ENCODE measurements at places on chromosomes 3 and 15. TPM values are rescaled to one million over a fixed set of nuclear protein-coding genes. Genes with fewer than 3 reads are reported as not detected.
A peak's percentile ranks its signal among the peaks of the same experiment; 100 is the strongest.

The WDR82 gene
- 68.7 TPM for total RNA-seq

GRCh38 chr3:187334904-187335303 is 33.3 kb upstream of the RTP4 start:
- H3K36me3 ChIP-seq = no peaks in the 10 kb centered on the region
- no peak overlapping the region for H3K4me3 ChIP-seq
- no peak overlapping the region for H3K27ac ChIP-seq
- no peak for DNase-seq
- H3K4me1 ChIP-seq = no peaks in the 10 kb centered on the region
- H3K27me3 ChIP-seq = no peaks in the 10 kb centered on the region

The GOLGA8Q gene
- total RNA-seq = not detected

DNA sequence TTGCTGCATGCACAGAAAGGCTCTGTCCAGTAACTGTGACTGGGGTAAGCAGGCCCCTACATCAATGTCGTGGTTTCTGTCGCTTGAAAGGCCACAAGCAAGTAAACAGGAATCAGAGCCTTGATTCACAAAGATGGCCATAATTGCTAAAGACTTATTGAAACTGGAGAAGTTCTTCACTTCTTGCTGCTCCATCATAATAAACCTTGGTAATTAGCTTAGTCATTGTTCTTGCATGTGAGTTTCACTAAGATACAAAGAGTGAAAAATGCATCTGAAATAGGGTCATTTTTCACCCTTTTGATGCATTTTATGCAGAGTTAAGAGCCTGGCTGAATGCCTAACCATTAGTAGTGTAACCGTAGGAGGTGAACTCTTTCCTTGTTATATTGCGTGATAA is 3.2 kb downstream of the SEMA6D start:
- H3K36me3 ChIP-seq = no peaks in the 10 kb centered on the region
- H3K4me3 ChIP-seq = no peak overlapping the region
- DNase-seq = no peak
- H3K4me1 ChIP-seq = no peaks in the 10 kb centered on the region
- H3K27me3 ChIP-seq = no peaks in the 10 kb centered on the region

DNA sequence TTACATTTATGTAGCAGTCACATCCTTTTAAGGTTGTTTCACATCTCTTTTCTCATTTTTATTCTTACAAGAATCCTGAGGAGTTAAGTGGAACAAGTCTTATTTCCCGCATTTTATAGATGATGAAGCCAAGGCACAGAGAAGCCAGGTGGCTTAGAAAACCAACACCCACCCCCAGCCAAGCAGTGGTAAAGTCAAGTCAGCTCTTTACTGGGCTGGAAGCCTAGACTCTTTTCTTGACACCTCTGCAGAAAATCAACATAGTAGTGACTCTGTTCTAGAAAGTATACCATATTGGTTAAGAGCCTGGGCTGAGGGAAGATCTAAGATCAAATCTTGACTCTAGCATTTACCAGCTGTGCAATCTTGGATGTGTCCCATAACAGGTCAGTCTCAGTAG is 195.7 kb downstream of the KCNAB1 start:
- no peak for DNase-seq
- no peak overlapping the region for H3K27ac ChIP-seq
- H3K36me3 ChIP-seq = no peaks in the 10 kb centered on the region
- no peak overlapping the region for H3K4me3 ChIP-seq
- H3K4me1 ChIP-seq = no peaks in the 10 kb centered on the region

DNA sequence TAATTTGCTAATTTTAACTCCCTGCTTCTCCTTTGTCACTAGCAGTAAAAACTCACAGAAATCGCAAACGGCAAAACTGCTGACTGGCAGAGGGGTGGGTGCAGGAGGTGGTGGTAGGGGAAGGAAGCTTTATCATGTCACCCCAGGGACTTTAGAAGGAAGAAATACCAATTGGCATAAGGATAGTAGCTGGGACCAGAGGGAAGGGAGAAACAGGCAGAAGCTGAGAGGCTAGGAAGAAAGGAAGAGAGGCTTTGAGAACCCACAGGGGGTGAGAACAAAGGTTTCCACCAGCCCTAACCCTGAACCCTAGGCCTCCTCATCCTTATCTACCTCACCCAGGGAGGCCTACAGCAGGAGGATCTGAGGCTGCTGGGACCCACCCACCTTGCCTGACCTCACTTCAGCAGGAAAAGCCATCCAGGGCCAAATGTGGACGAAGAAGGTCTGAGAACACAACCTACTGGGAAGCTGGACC is 10.7 kb downstream of the ITGB5 start:
- no peaks in the 10 kb centered on the region for H3K27me3 ChIP-seq
- H3K36me3 ChIP-seq = no peaks in the 10 kb centered on the region
- no peak for DNase-seq

The TMCO5A gene
- total RNA-seq = not detected

The MEGF11 gene
- total RNA-seq = 0.66 TPM

The UBA7 gene
- not detected for total RNA-seq

GRCh38 chr3:46934072-46934471 is 42.5 kb downstream of the CCDC12 start:
- H3K27ac ChIP-seq = no peak overlapping the region
- H3K4me1 ChIP-seq = peaks cover 76% of the 10 kb centered on the region
- H3K36me3 ChIP-seq = peaks cover 5% of the 10 kb centered on the region
- no peaks in the 10 kb centered on the region for H3K27me3 ChIP-seq

GRCh38 chr15:54840621-54841398 is 355.9 kb downstream of the RSL24D1 start:
- H3K27ac ChIP-seq = no peak overlapping the region
- H3K4me3 ChIP-seq = no peak overlapping the region
- peak; percentile 31 for DNase-seq
- no peaks in the 10 kb centered on the region for H3K27me3 ChIP-seq

GRCh38 chr3:99858469-99858868 is 40.8 kb downstream of the CMSS1 start:
- peaks cover 1% of the 10 kb centered on the region for H3K36me3 ChIP-seq
- H3K4me3 ChIP-seq = no peak overlapping the region
- no peak for DNase-seq
- no peaks in the 10 kb centered on the region for H3K27me3 ChIP-seq

The GHSR gene
- total RNA-seq = not detected

The SNAPC5 gene
- total RNA-seq = 31.4 TPM

The SERINC4 gene
- 0.23 TPM for total RNA-seq

DNA sequence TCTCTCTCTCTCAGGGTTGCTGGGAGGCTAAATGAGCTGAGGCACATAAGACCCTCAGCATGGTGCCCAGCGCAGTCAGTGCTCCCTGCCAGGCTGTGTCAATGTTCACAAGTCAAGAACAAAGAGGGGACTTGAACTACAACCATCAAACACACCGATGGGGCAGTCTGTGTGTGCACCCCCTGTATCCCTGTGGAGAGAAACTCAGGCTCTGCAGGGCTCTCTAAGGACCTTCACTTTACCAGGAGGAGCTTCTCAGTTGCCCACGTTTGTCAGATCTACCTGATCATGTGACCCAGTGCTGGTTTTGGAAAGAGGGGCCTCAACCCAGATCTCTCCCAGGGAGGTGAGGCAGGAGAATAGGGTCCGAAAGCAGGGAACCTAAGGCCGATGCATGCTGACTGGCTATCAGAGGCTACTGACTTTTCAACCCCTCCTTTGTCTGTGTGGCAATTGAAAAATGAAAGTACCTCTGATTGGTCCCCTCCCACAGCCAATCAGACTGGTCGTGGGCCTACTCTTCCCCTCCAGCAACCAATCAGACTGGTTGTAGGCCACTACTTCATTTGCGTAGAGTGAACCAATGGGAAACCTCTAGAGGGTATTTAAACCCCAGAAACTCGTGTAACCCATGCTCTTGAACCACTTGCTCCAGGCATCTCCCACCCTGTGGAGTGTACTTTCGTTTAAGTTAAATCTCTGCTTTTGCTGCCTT is 34.0 kb downstream of the RHCG start:
- H3K4me1 ChIP-seq = peaks cover 29% of the 10 kb centered on the region
- DNase-seq = peak; percentile 60
- H3K27ac ChIP-seq = no peak overlapping the region
- no peaks in the 10 kb centered on the region for H3K36me3 ChIP-seq
- H3K27me3 ChIP-seq = no peaks in the 10 kb centered on the region

The PLCB2 gene
- total RNA-seq = 4.0 TPM

DNA sequence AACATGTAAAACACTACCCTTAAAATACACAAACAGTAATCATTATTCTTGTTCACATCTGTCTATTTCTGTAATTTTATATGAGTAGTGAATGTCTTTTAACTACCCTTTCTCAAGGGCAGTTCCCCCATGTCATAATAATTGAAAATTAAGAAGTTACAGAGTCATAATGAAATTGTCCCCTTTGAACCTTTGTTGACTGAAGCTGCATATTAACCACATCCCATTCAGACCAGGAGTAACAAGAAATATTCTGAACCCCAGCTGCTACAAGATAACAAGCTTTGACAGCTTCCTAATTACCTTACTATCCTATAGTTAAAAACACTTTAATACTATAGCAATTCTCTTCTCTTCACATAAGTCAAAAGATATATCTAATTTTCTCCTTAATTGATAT is 635.9 kb upstream of the SUCLG2 start:
- no peaks in the 10 kb centered on the region for H3K27me3 ChIP-seq
- no peak for DNase-seq
- no peak overlapping the region for H3K27ac ChIP-seq
- H3K36me3 ChIP-seq = no peaks in the 10 kb centered on the region
- H3K4me1 ChIP-seq = no peaks in the 10 kb centered on the region

- no peaks in the 10 kb centered on the region for H3K36me3 ChIP-seq
- H3K4me1 ChIP-seq = no peaks in the 10 kb centered on the region
- no peaks in the 10 kb centered on the region for H3K27me3 ChIP-seq
- no peak for DNase-seq
Observed at GRCh38 chr3:158120330-158120729, 10.4 kb downstream of the RSRC1 start.

The GXYLT2 gene
- total RNA-seq = 3.4 TPM

- no peak overlapping the region for H3K27ac ChIP-seq
- H3K4me1 ChIP-seq = peaks cover 14% of the 10 kb centered on the region
- H3K36me3 ChIP-seq = no peaks in the 10 kb centered on the region
- no peaks in the 10 kb centered on the region for H3K27me3 ChIP-seq
- no peak overlapping the region for H3K4me3 ChIP-seq
Observed at GRCh38 chr3:190097617-190098016, 23.1 kb downstream of the P3H2 start.

DNA sequence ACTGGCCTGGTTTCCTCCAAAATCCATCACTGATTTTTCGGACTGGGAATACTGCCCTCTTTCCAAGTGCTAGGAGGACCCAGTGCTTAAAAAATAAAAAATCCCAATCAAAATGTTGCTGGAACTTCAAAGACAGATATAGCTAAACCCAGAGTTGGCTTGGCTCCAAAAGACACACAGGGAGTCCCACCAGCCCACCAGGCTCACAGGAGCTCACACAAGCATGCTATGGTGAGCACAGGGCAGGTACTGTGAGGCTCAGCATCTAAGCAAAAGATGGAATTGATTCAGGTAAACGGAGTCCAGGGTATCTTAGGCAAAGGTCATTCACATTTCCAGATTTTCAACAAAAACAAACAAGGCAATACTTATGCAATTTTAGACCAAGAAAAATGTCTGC is 3.7 kb downstream of the TRANK1 start:
- no peak for DNase-seq
- no peaks in the 10 kb centered on the region for H3K27me3 ChIP-seq
- H3K4me3 ChIP-seq = no peak overlapping the region
- no peaks in the 10 kb centered on the region for H3K36me3 ChIP-seq

The CCR1 gene
- total RNA-seq = 2.9 TPM

DNA sequence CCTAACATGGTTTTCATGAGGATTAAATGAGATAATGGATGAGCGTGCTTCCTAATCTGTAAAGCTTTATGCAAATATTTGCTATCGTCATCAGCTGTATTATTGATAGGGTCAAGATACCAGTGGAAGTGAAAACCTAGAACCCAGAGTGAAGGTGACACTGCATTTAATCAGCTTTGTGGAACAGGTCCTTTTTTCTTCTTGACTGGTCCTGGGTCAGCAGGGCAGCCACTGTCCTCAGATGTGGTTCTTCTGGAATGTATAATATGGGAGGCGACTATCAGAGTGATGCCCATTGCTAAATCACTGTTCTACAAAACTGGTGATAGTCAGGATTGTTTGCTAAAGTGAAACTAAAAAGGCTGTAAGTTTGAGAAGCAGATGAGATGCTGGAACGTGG is 41.4 kb downstream of the SORD start:
- H3K4me3 ChIP-seq = no peak overlapping the region
- H3K36me3 ChIP-seq = no peaks in the 10 kb centered on the region

The LAMB2 gene
- total RNA-seq = 181 TPM

The TSEN2 gene
- total RNA-seq = 18.3 TPM

DNA sequence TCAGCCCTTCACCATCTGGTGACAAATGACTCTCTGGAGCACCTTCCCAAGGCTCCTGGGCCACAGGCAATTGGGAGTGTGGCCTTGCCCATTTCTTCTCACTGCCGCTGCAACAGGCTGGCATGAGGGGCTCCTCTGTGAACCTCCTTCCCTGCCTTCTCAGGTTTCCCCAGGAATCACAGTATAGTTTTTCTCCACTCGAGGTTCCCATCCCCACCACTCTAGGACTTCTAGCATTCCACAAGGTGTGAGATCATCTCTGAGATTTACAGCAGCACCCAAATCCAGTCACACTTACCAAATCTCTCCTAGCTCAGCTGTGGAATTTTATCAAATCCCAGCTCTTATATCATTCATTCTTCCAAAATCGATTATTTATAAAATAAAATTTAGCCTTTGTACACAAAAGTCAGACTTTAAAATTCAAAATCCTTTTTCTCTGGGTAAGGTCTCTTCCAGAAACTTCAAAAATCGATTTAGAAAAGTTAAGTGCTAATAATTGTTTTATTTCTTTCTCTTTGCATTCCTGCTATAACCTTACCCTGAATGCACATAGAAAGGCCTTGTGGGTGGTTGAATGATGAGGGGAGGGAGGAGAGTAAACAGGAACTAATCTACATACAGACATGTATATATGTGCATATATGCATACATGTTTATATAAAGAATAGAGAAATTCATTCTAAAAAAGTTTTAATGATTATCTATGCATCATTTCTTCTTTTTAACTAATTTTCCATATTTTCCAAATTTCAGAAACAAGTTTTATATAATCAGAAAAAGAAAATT is 18.9 kb upstream of the ATP13A4 start:
- H3K4me3 ChIP-seq = no peak overlapping the region
- no peaks in the 10 kb centered on the region for H3K36me3 ChIP-seq
- no peaks in the 10 kb centered on the region for H3K4me1 ChIP-seq
- no peak for DNase-seq
- H3K27me3 ChIP-seq = no peaks in the 10 kb centered on the region
- no peak overlapping the region for H3K27ac ChIP-seq

- no peaks in the 10 kb centered on the region for H3K36me3 ChIP-seq
- no peaks in the 10 kb centered on the region for H3K27me3 ChIP-seq
- H3K4me1 ChIP-seq = peaks cover 26% of the 10 kb centered on the region
Observed at GRCh38 chr15:57015897-57016296, 97.5 kb downstream of the TCF12 start.

- H3K36me3 ChIP-seq = no peaks in the 10 kb centered on the region
- no peak for DNase-seq
- no peaks in the 10 kb centered on the region for H3K4me1 ChIP-seq
- no peak overlapping the region for H3K4me3 ChIP-seq
Observed at GRCh38 chr3:101281521-101282030, 38.8 kb downstream of the IMPG2 start.

The LSAMP gene
- total RNA-seq = not detected

Measured in Caco-2 (cell line).